Right lung (tissue), 10 donors: ENCODE measurements at places on chromosomes 12 and 14. TPM values are rescaled to one million over a fixed set of nuclear protein-coding genes. Genes with fewer than 3 reads are reported as not detected.
A peak's percentile ranks its signal among the peaks of the same experiment; 100 is the strongest.

DNA sequence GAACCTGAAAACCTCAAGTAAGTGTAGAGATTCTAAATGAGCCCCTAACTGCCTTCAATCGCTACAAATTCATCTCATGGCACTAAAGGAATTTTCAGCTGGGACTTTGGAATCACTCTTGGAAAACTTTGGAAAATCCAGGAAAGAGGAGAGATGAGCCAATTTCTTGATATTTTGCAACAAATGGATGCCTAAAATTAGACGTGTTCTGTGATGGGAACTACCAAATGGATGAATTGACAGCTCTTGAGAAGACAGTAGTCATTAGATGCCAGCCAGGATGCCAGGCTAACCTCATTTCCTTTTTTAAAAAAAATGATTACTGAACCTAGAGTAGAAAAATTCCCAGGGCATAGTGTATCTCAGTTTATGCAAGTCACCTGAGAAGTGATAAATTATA lies 78.3 kb downstream of the NPAS3 start:
- no peak for DNase-seq

DNA sequence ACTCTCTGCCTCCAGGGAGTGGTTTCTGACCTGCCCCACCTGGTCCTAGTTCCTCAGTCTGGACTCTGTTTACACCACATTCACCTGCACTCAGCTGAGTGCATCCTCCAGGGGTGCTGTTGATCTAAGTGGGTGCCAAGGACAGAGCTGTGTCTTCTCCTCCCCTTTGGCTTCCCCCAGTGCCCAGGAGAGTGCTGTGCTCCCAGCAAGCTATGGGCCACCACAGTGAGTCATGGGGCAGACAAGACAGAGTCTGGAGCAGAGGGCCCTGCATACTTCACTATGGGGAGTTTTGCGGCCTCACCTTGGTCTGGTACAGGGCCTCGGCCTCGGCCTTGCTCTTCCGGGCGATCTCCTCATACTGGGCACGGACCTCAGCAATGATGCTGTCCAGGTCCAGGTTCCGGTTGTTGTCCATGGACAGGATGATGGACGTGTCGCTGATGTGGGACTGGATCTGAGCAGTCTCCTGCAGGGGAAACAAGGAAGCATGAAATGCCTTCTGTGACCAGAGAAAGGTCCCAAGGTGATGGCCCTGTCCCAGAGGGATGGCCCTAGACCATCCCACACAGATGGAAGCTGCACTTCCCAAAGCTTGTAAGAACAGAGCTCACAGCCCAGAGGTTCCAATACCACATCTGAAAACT lies 4.9 kb downstream of the KRT73 start:
- DNase-seq: no peak

- no peak for DNase-seq
Observed at GRCh38 chr14:85038526-85039352, 491.2 kb upstream of the FLRT2 start.

- DNase-seq: no peak
Observed at GRCh38 chr14:96661244-96661969, 135.8 kb upstream of the VRK1 start.

DNA sequence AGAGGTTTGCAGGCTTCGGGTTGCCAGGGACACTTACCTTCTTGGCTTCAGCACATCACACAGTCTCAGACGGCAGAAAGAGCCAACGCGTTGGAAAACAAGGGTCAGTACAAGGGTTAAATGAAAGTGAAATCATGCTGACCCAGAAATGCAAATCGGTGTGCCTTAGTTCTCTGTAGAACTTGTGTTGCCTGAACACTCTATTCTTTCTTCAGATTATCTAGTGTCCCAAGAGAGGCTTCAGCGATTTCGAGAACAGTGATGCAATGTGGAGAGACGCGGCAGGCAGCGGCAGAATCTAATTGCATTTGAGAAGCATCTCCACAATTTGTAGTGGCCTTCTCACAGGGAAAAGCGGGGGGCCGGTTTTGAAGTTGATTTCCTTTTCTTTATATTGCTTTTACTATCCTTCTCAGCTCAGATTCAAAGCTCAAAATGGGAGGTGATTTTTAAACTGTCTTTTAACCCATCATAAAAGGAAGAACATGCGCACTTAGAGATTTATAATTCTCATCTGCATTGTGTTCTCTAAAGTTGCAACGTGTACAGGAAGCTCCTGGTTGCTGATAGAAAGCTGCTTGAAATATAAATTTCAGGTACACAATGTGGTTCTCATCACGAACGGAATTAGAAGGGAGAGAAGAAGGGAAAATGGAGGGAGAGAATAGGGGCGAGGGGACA lies 67.8 kb upstream of the EGLN3 start:
- no peak for DNase-seq

DNA sequence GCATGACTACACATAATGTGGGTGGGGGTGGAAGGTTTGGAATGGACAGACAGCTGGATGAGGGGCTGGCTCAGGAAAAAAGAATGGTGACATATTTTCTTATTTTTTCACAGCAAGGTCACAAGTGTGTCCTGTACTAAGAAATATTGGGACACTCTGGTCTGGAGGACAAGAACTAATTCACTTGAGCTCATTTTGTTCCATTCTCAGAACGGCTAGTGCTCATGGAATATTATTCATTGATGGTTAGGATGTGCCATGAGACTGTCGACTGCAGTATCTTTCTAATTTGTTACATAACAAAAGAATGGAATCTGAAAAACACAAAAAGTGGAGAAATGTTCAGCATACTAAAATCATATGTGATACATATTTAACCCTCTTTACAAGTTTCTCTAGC lies 149.5 kb downstream of the BMP4 start:
- no peak for DNase-seq

DNA sequence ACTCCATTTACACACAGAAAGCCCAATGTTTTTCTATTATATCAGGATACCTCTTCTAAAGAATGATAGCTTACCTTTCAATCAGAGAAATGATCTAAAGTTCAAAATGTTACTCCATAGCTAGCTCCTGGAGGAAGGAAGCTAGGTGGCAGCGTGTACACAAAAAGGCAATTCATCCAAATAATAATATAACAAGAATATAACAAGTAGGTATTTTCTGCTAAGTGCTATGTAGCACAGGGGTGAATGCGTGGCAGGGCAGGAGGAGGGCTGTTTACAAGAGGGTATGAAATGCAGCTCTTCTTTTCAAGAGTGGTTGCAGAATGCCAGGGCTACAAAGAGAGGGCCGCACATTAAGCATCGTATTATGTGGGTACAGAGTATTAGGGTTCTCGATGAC lies 663 bp upstream of the SNAPC1 start:
- no peak for DNase-seq

DNA sequence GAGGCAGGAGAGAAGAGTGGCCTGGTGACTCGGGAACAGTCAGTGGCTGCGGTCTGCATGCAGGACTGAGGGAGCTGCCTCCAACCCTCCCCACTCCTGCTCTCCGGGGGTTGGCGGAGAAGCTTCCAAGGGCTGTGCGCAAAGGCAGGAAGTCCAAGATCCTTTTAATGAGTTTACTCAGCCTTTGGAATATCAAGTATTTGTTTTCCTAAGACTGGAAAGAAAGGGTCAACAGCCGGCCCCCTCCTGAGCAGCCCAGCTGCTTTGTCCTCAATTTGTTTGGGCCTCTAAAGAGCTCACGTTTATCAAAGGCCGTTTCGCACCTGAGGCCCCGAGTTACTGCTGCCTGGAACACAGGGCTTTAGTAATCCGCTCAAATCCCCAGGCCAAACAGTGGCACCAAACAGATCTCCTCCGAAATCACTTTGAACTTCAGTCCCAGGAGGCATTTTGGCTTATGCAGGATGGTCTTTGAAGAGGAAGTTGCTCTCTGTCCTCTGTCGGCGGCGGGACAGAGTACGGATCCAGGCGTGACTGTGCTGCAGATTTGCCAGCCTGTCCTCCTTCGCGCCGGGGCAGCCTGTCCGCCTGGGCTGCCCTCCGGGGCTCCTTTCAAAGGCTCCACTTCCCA lies 117.2 kb upstream of the FZD10 start:
- DNase-seq: peak; percentile 19

DNA sequence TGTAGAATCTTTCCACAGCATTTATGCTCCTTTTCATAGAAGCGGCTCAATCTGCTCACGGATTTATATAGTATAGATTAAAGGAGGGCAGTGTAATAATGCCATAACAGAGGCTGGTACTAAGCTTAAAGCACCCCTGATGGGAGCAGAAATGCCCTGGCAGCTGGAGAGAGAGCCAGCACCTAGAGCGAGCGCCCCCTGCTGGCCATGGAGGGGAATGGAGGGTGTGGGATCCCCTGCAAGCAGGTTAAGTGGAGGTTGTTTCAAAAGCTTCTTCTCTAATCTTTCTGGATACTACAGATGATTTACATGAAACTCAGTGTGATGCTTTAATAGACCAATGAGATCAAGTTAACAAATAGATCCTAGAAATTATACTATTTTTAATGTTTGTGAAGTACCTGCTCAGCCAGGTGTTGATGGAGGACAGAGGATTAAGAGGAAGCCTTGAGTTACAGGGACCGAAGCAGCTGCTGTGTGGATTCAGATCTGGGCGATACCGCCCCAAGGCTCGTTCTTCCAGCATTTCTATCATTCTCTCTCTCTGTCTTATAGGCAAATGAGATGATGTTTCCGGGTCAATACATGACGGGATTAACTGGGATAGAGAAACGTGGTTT lies 1519.3 kb upstream of the TMEM132C start:
- no peak for DNase-seq

GRCh38 chr14:88333036-88333435 lies 10.0 kb upstream of the KCNK10 start:
- no peak for DNase-seq

DNA sequence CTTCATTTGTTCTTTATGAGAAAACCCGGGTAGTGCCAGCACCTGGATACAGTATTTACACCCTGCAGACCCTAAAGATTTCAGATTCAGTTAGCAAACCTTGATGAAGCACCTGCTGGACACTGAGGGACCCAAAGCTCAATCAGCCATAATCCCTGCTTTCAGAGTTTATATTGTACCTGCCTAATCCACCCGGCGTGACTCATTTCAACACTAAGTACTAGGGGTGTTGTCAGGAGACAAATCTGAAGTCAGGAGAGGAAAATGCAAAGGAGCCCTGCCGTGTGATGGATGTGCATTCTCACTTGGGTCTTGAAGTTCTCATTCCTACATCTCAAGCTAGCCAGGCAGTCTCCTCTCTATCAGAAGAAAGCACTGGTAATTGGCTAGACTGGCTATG lies 176.7 kb upstream of the BCL2L14 start:
- DNase-seq: no peak

DNA sequence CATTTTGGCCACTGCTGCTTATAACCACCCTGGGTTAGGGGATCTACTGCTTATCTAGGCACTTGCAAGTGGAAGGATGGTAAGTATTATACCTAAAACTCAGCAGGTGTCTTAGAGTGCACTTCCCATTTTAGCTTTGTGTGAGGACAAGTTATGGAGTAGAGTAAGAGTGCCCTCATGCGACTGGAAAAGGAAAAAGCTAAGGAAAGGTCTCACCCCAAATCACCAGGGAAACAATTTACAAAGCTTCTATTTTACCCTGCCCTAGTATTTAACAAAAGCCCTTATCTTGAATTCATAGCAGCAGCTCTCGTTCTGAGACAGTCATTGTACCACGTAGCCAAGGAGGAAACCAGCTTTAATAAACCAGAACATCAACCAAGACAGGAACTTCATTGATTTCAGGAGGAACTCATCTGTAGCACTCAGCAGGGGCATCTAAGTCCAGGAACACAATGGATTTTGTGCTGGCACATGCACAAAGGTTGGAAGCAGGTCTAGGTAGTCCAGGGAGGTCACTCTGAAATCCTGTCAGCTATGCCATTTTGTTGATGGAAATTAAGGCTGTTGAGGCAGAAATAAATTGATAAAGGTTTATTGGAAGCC lies 2.9 kb downstream of the RDH12 start:
- DNase-seq: peak; percentile 33

DNA sequence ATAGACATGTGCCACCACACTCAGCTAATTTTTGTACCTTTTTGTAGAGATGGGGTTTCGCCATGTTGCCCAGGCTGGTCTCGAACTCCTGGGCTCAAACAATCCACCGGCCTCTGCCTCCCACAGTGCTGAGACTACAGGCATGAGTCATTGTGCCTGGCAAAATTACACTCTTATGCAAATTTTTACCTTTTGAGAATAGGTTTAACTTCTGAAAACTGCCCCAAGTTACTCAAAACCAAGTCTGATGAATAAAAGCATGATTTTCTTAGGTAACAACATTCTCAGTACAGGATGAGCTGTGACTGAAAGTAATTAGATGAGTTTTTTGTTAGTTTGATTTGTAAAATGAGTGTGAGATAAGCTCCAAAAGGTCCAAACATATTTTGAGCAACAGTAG lies 166.0 kb downstream of the RPS29 start:
- DNase-seq: no peak

GRCh38 chr12:123150744-123151456 lies at the start of gene PITPNM2:
TSS of gene PITPNM2 (minus strand) at chr12:123151090. CDS start at chr12:123034590, 116,500 bp downstream.
- no peak for DNase-seq

DNA sequence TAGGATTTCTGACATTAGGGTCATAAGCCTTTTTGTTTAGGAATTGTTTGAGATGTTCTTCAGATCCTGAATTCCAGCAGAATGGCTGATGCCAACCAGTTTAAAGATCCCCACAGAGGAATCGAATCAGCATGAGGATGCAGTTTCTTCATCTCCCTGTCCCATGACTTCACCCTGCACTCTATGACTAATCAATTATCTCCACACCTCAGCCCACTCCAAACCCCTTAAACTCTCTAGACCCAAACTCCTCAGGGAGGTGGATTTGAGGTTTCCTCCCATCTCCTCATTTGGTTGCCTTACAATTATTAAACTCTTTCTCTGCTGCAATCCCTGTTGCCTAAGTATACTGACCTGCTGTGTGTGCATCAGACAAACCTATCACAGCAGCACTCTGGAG lies 86.5 kb upstream of the CRY1 start:
- DNase-seq: no peak

DNA sequence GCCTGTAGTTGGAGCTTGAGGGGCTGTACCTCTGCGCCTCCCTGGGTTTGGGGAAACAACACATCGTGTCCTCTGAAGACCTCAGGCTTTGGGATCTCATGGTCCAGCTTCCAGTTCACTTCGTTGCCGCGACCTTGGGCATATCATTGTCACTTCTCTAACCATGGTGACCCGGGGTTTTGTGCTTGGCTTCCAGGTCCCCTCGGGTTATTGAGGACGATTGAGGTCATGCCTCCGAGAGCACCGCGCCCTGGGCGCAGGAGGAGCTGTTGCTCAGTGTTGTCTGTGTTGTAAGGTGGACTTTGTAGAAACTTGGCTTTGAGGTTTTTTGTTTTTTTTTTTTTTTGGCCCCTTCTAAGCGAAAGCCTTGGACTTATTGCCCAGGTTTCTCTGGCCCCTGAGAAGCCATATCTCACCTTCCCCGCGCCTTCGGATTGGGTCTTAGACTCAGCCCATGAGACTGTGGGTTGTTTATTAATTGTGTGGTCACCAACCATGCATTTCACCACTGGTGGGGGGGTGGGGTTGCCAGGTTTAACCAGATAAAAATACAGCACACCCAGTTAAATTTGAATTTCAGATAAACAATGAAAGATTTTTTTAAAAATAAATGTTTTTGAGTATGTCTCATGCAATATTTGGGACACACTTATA lies 2.6 kb downstream of the BCL7A start:
- DNase-seq: no peak

- DNase-seq: no peak
Observed at GRCh38 chr12:92002673-92003382, 142.8 kb downstream of the BTG1 start.

The ANAPC5 gene
- 170 TPM for polyA plus RNA-seq

The STRN3 gene
- 49.2 TPM for polyA plus RNA-seq

The TCL1B gene
- polyA plus RNA-seq: not detected

The MUCL1 gene
- not detected for polyA plus RNA-seq

The CRACR2A gene
- polyA plus RNA-seq: 3.9 TPM

The CCDC175 gene
- polyA plus RNA-seq: 1.2 TPM

The GALNT16 gene
- polyA plus RNA-seq: 5.0 TPM

The RIPK3 gene
- polyA plus RNA-seq: 2.8 TPM

The VDR gene
- 1.9 TPM for polyA plus RNA-seq

The ENO2 gene
- 9.0 TPM for polyA plus RNA-seq
